ENCODE measurements at places on chromosomes 2 and 18. TPM values are rescaled to one million over a fixed set of nuclear protein-coding genes. Genes with fewer than 3 reads are reported as not detected.

Gene SERPINB11
- not detected for total RNA-seq

Gene RMDN2
- 4.0 TPM for total RNA-seq

Gene RDH14
- 30.1 TPM for total RNA-seq

Gene XDH
- not detected for total RNA-seq

Gene MOB4
- 31.1 TPM for total RNA-seq

Gene ACOXL
- not detected for total RNA-seq
